Ammon's horn (tissue), 1 donor: ENCODE measurements at places on chromosomes 1 and 21.

DNA sequence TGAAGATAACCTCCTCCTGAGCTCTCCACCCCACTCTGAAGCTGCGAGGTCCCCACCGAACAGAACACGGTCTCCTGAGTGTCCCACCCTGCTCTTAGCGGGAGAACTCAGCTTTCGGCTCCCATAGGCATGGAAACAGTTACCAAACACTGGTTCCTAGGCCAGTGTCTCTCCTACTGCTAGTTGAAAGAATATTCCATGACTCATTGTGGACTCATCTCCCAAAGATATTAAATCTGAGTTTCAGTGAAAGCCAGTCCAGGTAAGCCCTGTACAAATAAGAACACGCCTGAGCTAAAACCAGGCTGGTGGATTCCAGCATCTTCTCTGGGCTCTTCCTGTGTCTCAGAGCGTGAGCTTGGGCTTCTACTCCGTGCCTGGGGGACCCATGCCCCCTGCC is 107.5 kb upstream of the CLDN14 start:
- no peak for DNase-seq

DNA sequence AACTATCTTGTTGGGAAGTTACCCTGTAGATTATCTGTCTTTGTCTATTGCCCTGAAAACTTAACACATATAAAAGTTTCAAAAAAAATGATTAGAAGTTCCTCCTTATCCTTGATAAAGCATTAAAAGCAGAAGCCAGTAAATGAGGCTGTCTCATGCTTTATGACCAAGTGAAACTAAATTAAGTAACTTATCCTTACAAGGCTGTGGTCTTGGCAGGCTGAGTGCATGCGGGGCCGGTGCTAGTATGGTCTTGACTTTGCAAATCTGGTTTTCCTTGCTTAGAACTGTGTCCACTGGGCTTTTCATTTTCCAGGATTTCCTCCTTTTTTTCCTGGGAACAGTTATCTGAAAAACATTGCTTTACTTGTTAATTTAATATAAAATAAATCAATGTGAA is 43.1 kb downstream of the PCNX2 start:
- DNase-seq: peak; percentile 55

DNA sequence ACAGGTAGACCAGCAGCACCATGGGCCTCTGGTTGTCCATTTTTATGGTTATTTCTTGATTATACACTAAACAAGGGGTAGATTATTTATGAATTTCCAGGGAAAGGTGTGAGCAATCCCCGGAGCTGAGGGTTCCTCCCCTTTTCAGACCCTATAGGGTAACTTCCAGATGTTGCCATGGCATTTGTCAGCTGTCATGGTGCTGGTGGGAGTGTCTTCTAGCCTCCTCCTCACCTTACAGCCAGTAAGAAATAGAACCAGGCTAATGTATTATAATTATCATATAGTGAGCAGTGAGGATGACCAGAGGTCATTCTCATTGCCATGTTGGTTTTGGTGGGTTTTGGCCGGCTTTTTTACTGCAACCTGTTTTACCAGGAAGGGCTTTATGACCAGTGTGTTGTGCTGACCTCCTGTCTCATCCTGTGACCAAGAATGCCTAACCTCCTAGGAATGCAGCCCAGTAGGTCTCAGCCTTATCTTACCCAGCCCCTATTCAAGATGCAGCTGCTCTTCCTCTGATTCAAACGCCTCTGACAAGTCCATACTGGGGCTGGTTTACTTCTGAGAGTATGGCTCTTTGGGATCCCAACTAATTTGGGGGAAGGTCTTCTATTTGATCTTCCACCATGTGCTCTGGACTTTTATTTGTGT is 13.5 kb upstream of the TINAGL1 start:
- no peak for DNase-seq

DNA sequence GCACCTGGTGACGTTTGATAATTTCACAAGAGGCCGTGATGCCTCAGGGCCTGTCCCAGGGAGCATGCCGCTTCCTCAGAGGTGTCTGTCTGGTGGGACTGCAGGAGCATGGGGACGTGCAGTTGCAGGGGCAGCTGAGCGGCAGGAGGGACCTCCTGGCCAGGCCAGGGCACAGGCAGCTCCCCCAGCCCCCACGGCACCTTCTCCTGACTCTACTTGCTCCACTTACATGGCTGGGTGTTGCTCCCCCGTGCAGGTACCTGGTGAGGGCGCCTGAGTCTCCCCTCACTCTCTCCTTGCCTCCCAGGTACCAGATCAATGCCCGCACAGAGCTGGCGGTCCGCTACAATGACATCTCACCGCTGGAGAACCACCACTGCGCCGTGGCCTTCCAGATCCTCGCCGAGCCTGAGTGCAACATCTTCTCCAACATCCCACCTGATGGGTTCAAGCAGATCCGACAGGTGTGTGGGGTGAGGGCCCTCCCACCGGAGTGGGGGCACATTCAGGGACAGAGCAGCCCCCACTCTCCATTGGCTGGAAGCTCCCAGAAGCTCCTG is 108.4 kb downstream of the PDE9A start:
- no peak for DNase-seq

GRCh38 chr1:224623310-224623714 is 7.2 kb downstream of the CNIH3 start:
- no peak for DNase-seq

GRCh38 chr21:40349591-40349990 is 482.4 kb downstream of the PCP4 start:
- no peak for DNase-seq

- DNase-seq: no peak
These were observed 49.7 kb upstream of the TSNAX start for GRCh38 chr1:231478811-231479210.

DNA sequence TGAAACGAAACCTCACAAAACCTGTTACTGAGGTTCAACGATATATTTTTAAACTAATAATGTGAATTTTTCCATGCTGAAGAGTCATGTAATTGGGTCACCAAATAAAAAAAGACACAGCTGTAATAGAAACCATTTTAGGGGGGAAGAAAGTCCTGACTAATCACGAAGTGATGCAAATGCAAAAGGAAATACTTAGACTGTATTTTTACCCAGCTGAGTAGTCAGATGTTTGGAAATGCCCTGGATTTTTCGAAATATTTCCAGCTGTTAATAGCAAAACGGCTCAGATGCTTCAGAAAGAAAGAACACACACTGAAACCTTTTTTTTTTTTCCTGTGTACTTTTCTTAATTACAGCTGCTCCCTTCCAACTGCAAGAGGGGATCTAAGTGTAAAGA is 210.3 kb downstream of the SETD4 start:
- no peak for DNase-seq

DNA sequence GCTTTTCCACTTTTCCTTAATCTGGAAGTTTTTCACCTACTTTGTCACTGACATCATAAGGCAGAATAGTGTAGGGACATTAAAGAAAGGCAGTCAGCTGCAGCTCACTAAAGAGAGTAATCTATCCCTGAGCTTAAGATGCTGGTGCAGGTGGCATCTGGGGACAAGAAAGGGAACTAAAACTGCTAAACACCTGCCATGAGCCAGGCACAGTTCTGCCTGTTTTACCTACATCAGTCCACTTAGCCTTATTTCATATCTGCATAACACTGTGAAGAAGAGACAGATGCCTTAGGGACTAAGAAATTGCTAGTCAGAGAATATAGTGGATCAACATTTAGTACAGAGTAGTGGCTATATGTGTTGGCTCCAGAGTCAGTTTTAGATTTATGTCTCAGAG is 88.1 kb downstream of the GPATCH2 start:
- DNase-seq: no peak

DNA sequence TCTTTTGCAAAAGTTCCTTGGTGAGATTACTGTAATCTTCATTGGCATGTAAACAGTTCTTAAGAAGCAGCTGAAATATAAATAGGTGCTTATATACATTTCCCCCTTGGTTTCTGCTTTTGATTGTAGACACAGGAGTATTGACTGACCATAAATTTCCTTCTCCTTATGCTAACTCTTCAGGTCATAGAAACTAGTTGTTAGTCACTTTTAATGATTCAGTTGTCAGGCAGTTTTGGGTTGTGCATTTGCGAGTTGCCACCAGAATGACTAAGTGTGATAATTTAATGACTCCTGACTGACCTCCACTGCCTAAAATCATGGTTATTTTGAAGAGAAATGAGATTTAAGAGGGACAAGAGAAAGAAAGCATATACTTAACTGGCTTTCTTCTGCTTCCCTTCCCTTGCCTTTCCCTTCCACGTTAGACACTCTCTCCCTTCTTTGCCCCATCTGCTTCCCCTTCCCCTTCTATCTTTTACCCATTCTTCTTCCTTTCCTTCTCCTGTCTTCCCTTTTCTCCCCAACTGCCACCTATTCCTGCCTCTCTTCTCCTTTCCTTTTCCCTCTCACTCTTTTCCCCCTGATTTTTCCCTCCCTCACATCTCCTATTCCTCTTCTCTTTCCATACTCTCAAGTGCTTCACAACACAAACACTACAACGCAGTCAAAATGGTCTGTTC is 12.3 kb downstream of the ZMPSTE24 start:
- DNase-seq: no peak

DNA sequence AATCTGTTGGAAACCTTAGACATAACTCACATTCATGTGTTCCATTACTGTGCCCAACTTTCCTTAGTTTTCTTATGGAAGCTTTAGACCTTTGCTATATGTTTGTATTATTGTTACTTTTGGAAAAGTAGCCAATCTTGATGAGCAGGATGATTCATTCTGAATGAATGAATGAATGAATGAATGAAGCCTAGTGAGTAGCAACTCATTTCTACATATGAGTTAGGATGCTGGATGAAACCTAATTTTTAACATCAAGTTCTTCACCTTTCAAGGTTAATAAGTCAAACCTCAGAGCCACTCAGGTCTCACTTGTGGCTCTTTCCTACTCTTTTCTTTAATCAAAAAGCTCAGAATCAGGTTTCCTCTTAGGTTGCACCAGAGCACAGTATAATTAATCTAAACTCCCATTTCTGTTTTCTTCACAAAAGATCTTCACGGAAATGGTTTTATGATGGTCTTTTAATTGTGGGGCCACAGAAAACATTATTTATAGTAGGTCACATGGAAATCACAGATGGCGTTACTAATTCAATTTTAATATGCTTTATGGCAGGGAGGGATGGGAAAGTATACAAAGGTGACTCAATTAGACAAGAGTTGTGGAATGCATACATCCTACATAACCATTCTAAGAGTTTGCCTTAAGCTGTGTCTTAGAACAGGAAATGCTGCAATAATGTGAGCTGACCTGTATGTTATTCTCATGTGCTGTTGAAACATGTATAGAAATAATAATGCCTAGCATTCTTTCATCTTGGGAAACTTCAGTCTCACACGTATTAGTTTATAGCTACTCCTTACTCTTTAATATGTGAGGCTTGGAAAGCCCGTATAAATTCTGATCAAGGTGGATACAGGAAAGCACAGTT is 4.5 kb upstream of the DDX59 start:
- no peak for DNase-seq

GRCh38 chr21:37297364-37297763 is 30.2 kb upstream of the VPS26C start:
- no peak for DNase-seq

DNA sequence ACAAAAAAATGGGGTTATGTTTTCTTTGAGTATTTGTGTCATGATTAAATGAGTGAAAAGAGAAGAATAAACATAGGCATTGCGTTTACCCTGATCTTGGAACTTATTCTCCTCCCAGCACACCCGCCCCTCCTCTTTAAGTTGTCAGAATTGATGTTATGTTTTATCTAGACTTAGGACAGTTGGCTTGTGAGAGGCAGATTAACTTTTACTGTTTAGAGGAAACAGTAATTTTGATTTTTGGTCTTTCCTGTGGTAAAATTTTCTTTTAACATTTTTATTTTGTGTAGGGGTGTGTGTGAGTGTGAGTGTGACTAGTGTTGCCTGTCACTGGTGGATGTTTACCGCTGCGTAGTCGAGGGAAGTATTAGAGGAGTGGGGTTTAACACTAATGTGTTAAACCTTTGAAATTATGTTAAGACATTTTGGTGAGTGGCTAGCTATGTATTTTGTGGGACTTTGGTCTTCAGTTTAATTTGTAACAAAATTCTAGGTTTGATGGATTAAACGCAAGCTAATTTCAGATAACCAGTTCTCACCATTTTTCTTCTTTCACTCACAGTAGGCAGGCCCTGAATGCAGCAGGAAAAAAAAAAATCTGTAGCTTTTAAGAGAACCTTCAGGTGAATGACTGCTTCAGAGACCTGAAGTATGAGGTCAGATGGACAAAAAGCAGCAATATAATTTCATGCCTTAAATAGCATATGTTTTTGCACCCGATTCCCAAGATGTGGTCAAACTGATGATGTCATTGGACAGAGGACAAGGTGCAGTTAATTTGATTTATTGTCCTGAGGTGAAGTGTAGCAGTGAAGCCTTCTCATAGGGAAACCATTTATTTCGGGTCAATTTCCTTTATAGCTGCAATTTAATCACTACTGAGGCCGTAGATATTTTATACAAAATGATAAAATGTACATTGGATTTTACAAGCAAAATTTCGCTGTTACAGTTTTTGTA is 2.7 kb downstream of the POU2F1 start:
- DNase-seq: no peak

GRCh38 chr1:33338048-33338439 is 17.1 kb upstream of the A3GALT2 start:
- no peak for DNase-seq

DNA sequence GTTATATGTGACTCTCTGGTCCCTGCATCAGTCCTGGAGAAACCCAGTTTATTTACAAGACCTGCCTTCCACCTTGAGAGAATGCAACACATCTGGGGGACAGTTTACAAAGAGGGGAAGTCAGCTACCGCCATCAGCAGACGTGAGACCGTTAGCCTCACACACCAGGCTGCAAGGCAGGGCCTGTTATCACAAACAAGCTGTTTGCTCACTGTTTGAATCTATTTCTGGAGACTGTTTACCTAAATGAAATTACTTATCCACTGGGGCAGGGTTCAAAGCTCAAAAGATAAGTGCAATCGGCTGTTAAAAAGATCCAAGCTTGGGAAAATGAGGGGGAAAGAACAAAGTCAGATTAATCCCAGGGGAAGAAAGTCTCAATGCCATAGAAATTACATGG is 134.4 kb downstream of the ZNF281 start:
- no peak for DNase-seq

- no peak for DNase-seq
These were observed 3.1 kb downstream of the TACSTD2 start for GRCh38 chr1:58573705-58574591.

DNA sequence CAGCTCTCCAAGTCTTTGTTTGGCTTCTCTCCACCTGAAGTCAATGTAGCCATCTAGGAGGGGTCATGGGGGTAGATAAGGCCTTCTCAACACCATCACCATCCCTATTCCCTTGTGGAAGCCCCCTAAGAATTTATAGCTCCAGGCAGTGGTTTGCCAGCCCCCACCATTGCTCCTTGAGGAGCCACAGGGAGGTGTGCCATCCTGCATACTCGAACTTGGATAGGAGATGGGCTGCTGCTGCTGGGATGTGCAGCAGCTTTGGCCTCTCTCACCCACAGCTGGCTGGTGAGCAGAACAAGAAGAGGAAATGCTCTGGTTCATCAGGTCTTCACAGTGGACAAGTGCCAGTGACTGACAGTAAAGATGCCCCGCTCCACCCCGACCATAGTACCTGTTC is 4.8 kb downstream of the NAXE start:
- DNase-seq: no peak

- no peak for DNase-seq
These were observed 32.8 kb downstream of the INTS7 start for GRCh38 chr1:212002536-212002935.

- no peak for DNase-seq
These were observed 12.8 kb downstream of the ZFP69B start for GRCh38 chr1:40462956-40463590.
